Bronchial epithelial cell (primary cell): ENCODE measurements at places on chromosomes 12 and 14. TPM values are rescaled to one million over a fixed set of nuclear protein-coding genes. Genes with fewer than 3 reads are reported as not detected.

DNA sequence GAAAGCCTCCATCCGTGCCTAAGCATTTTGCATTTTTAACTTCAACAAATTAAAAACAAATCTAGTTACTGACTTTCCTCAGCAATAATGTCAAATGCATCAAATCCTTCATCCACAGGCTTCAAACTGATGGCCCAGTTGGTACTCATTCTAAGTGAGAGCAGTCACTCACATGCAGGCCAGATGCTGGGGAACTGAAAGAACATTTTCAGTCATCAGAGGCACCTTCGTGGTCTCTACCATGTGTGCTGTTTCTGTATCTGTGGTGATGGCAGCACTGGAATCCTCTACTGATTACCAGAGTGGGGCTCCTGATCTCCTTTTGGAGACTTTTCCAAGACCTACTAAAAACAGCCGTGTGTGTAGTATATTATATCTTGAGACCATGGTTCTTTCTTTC is 145.2 kb downstream of the PRIMA1 start:
- no peak for DNase-seq

GRCh38 chr12:57087010-57087690 is 1.8 kb upstream of the NAB2 start:
- DNase-seq = peak; percentile 78

The KRT82 gene
- total RNA-seq = not detected in 2 replicates

The TCTN2 gene
- total RNA-seq = 3.9 and 5.4 TPM in 2 replicates

The POTEM gene
- not detected in 2 replicates for total RNA-seq

GRCh38 chr14:72598306-72598705 is 295.6 kb downstream of the DPF3 start:
- DNase-seq = no peak

DNA sequence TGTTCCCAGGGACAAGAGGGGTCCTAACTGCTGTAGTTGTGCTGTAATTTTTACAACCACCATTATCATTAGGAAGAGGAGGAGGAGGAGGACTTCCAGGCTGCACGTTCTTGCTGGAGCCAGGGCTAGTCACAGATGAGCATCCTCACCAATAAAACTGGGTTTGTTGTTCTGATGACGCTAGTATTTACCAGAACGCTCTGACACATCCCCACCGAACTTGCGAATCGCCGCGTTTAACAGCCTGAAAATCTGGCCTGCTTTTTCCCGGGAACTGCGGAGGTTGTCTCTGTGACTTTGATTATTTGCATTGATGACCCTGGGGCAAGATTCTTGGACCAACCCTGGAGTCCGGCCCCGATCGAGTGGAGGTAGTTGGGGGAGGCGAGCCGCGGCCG is 10.2 kb downstream of the TBX5 start:
- DNase-seq = peak; percentile 8

- no peak for DNase-seq
These were observed 106.0 kb downstream of the BRMS1L start for GRCh38 chr14:35932136-35932535.

DNA sequence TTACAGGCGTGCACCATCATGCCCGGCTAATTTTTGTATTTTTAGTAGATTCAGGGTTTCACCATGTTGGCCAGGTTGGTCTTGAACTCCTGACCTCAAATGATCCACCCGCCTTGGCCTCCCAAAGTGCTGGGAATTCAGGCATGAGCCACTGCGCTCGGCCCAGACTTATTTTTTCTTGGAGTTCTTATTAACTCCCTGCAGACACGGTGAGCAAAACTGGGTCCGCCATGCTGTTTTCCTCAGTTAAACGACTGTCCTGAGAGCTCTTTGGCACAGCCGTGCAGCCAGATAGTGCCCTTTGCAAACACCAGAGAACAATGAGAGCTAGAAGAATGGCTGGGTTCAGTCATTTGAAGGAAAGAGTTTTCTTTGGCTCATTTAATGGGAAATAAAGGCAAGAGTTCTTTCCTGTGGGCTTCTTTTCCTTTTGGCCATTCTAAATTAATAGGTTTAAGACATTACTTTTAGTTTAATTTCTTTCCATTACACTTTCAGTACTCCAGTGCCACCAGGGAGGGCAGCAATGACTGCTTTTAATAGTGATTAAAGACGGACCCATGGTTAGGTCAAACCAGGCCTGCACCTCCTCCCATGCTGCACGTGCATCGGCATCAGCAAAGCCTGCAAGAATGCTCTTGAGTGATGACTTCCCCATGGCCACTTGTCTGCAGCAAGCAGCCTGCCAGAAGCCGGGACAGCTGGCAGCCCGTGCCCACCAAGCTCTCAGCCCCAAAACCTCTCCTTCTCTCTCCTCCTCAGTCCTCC is 60.7 kb downstream of the VCPKMT start:
- DNase-seq = no peak

The NKX2-1 gene
- 4.1 and 6.6 TPM in 2 replicates for total RNA-seq

GRCh38 chr14:67557118-67557517 is 24.0 kb downstream of the PLEKHH1 start:
- peak; percentile 40 for DNase-seq

GRCh38 chr12:108570743-108571608 is 8.6 kb downstream of the ISCU start:
- peak; percentile 26 for DNase-seq

The GTF2A1 gene
- total RNA-seq = 19.7 and 25.0 TPM in 2 replicates

GRCh38 chr14:93731753-93732152 is 56.5 kb downstream of the PRIMA1 start:
- no peak for DNase-seq

DNA sequence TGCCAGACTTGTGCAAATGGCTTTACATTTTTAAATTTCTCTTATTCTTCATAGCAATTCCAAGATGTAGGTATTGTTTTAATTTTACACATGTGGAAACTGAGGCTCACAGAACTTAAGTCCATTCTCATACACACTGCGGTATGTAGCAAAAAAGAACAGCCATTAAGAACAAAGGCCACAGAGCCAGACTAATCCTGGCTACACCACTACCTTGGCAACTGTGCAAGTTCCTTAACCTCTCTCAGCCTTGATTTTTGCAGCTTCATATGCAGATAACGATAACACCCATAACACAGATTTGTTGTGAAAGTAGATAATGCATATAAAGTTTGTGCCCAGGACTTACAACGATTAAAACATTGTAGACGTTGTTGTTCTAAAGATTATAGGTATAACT is 81.1 kb downstream of the ABCC9 start:
- no peak for DNase-seq

DNA sequence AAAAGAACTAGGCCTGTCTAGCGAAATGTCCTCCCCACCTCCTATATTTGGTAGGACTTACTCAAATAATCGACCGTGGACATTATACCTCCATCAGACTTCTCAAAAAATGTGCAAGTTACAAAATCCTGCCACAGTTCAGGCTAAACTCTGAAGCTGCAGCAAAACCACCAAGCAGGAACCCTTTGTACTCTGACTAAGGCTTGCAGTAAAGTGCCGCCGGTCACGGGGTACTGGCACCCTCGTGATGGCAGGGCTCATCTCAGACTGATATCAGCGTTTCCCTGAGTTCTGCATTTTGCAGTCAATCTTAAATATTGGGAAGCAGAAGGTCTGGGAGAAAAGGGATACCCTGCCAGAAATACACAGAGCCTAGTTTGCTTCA is 17.1 kb downstream of the SLC11A2 start:
- DNase-seq = no peak

The CLMN gene
- total RNA-seq = 2.2 and 3.9 TPM in 2 replicates

DNA sequence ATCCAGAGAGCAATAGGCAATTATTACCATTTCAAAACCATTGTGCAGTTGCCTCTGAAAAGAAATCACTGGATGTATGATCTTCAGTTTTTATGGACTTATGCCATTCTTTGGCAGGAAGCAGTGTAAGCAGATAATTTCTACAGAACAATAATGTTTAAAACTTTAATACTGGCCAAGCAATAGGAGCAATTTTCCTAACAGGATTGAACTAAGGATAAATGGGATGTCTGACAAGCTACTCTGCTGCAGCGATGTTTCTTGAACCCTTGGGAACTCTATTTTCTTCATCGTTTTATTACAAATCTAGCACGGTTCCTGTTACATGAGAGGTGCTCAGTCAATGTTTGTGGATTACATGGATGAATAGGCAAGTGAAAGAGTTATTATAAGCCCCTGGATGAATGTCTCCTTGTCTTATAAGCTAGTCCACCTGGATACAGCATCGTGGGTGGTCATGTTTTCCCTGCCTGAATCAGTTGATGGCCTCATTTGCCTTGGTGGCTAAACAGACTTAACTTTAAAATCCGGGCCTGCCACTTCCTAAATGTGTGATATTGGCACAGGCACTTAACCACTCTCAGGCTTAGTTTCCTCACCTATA is 68.2 kb upstream of the MDM1 start:
- DNase-seq = no peak

The PKP2 gene
- 53.9 and 74.5 TPM in 2 replicates for total RNA-seq

The TAS2R7 gene
- total RNA-seq = not detected in 2 replicates

- no peak for DNase-seq
These were observed 1.1 kb upstream of the SSH1 start for GRCh38 chr12:108858311-108859074.

DNA sequence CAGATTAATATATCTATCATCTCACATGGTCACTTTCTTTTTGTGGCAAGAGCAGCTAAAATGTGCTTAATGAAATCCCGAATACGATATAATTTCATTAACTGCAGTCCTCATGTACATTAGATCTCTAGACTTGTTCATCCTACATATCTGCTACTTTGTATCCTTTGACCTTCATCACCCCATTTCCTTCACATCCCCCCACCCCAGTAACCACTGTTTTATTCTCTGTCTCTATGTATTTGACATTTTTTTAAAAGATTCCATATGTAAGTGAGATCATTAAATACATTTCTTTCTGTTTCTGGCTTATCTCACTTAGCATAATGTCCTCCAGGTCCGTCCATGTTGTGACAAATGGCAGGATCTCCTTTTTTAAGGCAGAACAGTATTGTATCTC is 23.0 kb upstream of the ST8SIA1 start:
- no peak for DNase-seq

The CLEC1B gene
- total RNA-seq = not detected in 2 replicates

DNA sequence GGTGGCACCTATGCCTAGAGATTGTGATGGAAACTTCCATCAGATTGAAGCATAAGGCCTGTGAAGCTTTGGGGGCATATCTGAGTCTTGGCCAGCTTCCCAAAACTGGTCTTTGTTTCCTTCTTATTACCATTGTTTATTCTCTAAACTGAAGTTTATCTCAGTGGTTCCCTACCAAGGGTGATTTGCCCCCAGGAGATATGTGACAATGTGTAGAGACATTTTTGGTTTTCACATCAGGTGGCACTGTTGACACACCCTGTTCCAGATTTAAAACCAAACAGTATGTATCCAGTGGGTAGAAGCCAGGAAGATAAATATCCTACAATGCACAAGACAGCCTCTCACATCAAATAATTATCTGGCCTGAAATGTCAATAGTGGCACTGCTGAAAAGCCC is 22.1 kb downstream of the RASSF9 start:
- DNase-seq = no peak

- no peak for DNase-seq
These were observed 29.6 kb downstream of the HIP1R start for GRCh38 chr12:122864894-122865253.

DNA sequence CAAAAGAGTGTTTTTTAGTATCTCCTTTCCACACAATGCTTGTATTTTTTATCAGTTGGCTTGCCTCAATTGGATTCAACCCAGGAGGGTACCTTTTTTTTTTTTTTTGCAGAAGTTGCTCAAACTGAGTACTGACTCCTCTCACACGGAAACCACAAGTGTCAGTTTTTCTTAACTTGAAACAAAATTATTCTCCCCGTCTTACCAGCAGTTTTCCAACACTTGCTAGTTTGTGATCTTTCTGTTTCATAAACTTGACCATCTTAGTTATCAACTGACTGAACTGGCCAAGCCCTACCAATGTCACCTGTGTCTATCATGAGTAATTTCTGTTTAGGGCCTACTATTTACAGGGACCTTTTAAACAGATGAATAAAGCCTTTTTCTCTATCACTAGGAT is 34.1 kb upstream of the ITPR2 start:
- DNase-seq = no peak

DNA sequence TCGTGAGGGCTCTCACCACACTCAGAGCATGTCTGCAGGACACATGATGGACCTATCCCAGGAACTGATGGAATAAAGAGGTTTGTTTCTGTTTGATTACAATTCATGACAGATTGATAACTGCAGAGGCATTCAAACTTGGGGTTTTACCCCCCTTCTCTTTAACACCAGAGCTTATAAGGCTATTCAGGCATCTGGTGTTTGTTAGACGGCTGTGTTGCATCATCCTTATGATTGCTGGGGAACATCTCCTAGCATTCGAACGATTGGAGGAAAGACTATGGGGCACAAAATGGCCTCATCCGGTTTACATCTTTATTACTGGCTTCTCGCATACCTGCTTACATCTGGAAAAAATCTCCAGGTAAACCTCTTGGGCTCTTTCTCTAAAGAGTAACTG is 191.8 kb downstream of the MSRB3 start:
- DNase-seq = no peak

The BCL11B gene
- total RNA-seq = 2.9 and 5.3 TPM in 2 replicates

DNA sequence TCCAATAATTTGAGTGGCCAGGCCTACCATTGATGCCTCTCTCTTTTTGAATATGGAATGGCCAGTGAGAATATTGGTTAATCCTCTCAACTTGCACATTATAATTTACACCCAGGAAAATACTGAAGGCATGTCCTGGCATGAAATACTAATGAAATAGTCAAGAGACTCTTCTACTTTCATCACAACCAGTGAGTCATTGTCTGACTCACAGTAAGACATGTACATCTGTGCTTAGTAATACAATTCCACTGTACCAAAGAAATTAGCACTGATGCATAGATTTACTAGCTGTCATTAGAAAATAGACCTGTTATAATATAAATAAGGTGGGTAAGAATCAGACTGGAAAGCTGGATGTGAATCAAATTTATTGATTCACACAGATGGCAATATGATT is 31.6 kb downstream of the KCNC2 start:
- DNase-seq = peak; percentile 99

DNA sequence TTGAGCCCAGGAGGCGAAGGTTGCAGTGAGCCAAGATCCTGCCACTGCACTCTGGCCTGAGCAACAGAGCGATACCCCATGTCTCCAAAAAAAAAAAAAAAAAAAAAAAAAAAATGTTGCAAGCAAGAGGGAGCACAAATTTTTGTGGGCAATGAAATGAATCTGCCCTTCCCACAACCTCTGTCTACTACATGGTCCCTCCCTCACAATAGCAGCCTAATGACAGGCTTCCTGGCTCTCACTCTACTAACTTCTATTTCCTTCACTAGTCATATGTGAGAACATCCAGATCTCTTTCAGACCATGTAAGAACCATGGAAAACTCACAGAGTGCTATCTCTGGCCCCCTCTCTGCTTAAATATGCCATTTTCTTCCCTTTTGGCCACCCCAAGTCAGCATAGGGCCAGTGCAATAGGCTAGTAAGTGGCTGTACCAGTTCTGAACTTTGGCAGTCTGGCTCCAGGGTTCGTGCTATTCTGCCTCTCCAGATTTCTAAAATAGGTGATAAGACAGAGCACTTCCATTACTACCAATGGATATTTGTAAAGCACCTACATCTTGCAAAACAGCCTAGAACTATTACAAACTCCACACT is 7.1 kb downstream of the OSBPL8 start:
- no peak for DNase-seq

- no peak for DNase-seq
These were observed 392.0 kb downstream of the RPL10L start for GRCh38 chr14:46259536-46259935.

The DEGS2 gene
- total RNA-seq = 0.53 and 9.7 TPM in 2 replicates
